ENCODE measurements at places on chromosomes 12 and 14.

DNA sequence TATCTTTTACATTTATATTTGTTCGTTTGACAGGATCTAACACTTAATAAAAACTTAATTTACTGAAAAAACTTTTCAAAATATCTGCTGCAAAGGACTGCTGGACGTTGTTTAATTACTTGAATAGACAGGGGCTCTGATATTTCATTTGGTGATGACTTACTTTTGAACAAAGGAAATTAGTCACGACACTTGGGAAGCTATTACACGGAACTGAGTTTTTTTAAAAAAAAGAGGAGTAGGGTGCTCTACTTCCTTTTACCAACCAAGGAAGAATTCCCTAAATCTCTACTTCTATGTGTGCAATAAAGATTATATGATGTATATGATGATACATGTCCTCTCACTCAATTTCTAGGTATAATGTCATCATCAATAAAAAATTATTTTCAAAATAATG is 4.7 kb downstream of the FGD6 start:
- peak; percentile 72 for DNase-seq

- DNase-seq: no peak
Measured at GRCh38 chr14:63761351-63762117, 33.7 kb upstream of the SGPP1 start.

- no peak for DNase-seq
Measured at GRCh38 chr12:67394550-67394949, 125.4 kb downstream of the CAND1 start.

DNA sequence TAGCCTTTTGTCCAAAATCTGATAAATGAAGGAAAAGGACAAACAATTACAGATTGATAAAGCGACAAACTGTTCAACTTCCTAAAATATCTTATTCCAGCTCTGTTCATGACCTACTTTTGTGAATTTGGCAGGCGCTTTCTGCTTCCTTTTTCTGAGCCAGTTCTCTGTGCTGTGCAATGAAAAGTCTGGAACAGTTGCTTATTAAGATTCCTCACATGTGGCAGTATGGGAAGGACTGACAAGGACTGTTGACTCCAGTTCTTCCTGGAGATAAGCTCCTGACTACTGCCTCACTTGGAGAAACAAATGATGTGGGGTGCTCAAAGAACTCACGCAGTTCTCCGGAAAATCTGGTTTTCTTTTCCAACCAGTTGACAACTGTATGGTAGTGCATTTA is 58.3 kb upstream of the ANP32D start:
- DNase-seq: no peak

DNA sequence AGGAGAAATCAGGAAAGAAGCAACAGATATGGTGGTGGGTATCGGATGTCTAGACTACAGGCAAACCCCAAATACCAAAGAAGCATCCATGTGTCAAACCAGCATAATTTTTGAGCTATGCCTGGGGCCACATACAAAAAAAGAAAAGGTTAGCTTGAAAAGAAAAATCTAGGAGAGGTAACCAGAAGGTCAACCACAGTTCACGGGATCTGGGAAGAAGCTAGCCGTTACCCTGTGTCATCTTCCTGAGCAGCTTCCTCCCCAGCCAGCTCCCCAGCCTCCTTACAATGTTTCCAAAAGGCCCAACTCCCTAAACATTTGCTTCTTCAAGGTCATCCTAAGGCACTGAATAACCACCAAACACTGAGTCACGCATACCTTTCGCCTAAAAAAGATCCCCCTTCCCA is 3.1 kb downstream of the SINHCAF start:
- DNase-seq: no peak
